ENCODE measurements at places on chromosomes 3 and 15.

- no peak for DNase-seq
Measured at GRCh38 chr15:81254277-81254915, 57.7 kb downstream of the IL16 start.

DNA sequence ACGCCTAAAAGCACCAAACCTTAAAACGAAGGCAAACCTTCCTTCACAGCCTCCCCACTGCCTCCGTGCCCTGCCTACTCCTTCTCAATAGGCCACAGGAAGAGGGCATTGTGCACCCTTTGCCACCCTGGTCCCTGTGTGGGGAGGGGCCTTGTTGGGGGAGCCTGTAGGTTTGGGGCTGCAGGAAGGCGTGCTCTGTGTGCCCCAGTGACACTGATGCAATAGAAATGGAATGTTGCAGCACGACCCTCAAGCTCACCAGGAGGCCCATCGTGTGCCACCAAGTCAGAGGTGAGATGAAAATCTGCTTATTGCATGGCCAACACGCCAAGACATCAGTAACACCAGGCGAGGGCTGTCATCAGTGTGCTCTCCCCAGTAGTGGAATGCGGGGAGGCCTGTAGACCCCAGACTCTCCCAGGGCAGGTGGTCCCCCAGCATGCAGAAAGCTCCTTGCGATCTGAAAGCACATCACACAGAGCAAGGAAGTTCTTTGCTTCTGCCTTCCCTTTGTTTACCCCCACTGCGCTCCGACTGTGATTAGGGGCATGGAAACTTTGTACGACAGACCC lies 86.2 kb downstream of the ASB7 start:
- DNase-seq: no peak

- DNase-seq: no peak
Measured at GRCh38 chr3:43062564-43063040, 43.3 kb downstream of the POMGNT2 start.

DNA sequence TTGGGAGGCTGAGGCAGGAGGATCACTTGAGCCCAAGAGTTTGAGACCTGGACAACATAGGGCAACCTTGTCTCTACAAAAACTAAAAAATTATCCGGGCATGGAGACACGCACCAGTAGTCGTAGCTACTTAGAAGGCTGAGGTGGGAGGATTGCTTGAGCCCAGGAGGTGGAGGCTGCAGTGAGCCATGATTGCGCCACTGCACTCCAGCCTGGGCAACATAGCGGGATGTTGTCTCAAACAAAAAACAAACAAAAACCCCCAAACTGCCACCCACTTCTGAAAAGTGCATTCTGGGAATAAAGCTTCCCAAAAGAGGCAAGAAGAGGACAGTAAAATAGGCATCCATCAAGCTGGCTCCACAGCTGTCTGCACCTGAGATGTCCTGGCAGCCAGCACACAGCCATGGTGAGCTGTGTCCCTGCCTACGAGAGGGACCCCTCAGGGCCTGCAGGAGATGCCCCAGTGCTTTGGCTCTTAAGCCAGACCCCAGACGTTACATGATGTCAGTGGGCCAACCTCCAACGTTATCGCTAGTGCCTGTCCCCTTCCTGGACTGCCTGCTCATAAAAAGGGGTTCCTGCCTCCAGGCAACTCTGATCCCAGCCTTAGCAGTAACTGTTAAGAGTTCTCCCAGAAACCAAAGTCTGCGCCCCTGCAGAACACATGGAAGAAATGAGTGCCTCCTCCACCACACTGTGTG lies 101.1 kb downstream of the LRIG1 start:
- peak; percentile 13 for DNase-seq

DNA sequence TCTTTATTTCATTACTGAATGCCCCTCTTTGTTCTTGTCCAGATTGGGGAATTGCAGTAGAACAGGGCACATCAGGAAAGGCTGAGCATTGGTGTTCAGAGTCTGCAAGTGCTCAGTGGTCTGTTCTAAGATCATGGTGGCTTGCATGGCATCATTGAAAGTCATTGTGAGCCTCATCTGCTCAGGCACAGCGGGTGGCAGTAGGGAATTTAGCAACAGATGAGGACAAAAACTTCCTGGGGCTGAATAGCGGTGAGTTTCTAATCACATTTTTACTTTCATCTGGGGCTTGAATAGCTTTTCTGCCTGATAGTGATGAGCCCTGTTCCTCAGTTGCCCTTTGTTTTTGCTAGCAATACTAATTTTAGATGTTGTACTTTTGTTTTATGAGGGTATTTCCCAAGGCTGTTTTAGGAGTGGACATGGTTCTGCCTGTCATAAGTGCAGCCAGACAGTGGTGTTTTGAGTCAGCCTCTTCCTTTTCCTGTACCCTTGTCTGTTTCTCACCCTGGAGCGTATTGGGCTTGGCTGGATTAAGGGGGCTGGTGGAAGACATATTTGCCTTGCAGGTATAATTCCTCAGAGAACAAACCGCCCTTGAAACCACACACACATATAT lies 127.2 kb upstream of the IL12A start:
- no peak for DNase-seq

- DNase-seq: no peak
Measured at GRCh38 chr15:73904026-73904815, 22.0 kb upstream of the LOXL1 start.

- DNase-seq: peak; percentile 5
Measured at GRCh38 chr3:49648354-49649019, 25.7 kb upstream of the APEH start.

DNA sequence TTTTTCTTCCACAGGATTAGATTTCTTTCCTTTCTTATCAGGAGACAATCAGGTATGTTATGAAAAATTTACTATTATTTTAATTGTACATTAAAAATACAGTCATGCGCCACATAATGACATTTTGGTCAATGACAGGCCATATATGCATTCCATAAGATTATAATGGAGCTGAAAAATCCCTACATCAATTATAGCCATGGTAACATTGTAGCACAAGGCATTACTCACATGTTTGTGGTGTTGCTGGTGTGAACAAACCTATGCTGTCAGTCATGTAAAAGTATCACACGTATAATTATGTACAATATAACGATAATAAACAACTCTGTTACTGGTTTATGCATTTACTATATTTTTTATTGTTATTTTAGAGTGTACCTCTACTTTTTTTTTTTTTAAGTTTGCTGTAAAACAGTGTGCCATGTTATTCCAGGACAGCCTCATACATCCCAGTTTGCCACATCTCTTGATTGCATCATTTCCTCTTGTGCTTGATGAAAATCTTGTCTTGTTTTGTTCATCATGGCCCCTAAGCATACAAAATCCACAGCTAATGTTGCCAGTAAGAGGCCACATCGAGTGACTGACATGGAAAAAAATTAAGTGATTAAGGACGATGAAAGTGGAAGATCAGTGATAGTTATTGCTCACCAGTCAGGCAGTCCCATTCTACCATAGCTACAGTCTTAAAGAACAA lies 21.4 kb downstream of the CALML4 start:
- no peak for DNase-seq

GRCh38 chr15:65553691-65554090 lies 23.4 kb downstream of the HACD3 start:
- DNase-seq: no peak

- no peak for DNase-seq
Measured at GRCh38 chr15:32851572-32851971, 133.8 kb downstream of the GREM1 start.

GRCh38 chr15:101381671-101382212 lies 86.7 kb upstream of the SNRPA1 start:
- no peak for DNase-seq

- DNase-seq: no peak
Measured at GRCh38 chr15:40259021-40259420, 20.2 kb downstream of the PAK6 start.

- DNase-seq: no peak
Measured at GRCh38 chr3:7876741-7877297, 624.8 kb upstream of the LMCD1 start.

GRCh38 chr3:133277813-133278212 lies 122.0 kb upstream of the BFSP2 start:
- no peak for DNase-seq

DNA sequence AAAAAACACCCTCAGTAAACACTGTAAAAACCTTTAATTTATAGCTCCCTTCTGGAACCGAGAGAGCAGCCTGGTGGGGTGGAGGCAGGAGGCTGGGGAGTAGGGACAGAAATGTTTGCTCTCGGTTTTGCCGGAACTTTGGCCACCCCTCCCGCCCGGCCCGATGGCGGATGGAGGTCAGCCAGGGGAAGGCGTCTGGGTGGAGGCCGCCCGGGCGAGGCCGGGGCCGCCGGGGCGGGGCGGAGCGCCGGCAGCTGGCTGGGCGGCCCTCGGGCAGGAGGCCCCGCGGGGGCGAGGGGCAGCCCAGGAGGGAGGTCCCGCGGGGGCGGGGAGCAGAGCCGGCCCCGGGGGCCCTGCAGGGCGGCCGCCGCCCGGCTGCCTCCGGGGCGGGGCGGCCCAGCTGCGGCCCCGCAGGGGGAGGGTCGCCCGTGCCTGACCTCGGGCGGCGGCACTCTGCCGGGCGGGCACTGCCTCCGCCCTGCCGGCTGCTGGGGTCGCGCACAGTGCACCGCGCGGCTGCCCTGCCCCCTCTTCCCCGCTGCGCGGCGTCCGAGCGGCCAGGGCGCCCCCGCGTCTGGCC lies 829 bp upstream of the SKIL start:
- peak; percentile 90 for DNase-seq

DNA sequence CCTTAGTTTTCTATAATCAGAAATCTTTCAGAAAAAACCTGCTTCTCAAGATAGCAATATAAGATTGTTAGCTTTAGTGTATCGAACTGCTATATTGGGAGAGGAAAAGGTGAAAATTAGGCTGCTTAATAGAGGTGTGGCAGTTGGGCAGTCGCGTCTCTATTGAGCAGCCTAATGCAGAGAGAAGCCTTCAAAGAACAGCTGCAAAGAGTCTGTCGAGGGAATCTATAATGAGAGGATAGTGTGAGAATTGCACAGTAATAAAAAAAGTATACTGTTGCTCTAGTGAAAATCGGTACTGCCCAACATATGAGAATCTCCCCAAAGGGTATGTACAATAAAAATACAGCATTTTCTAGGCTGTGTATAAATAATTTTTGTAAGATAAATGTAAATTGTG lies 184.4 kb downstream of the TCF12 start:
- DNase-seq: no peak

- no peak for DNase-seq
Measured at GRCh38 chr3:111045564-111045963, 26.1 kb upstream of the NECTIN3 start.

GRCh38 chr15:45714590-45715488 lies 80.0 kb downstream of the SQOR start:
- DNase-seq: peak; percentile 52

- DNase-seq: no peak
Measured at GRCh38 chr3:42489937-42490227, 12.6 kb upstream of the VIPR1 start.

DNA sequence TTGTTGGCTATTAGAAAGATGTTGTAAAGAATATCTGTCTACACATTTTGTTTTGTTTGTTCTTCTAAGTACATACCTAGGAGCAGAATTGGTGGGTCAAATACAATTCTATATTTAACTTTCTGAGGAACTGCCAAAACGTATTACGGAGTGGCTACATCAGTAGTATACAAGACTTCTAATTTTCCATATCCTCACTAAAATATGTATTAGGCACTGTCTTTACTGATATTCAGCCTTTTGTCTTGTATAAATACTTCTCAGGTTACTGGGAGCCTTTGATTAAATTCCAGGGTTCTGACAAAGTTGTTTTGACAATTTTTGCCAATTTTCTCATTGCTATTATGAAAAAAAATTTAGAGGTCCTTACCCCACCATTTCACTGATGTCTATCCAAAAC lies 146.7 kb downstream of the NR2E3 start:
- DNase-seq: no peak

DNA sequence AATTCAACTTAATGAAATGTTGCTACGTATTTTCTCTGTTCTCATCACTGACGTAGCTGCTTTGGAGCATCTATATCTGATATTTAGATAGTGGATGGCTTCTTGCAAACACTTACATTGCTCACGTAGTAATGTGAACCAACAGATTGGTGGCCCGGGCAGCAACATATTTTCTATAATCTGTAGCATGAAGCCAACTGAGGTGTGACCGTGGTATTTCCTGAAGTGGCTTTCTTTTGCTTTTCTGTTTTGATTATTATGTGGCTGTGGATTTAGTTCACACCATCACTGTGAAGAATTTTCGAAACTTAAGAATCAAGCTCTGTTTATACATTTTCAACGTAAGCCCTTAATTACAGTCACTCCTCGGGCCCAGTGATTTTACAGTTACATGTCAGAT lies 288.5 kb downstream of the LPP start:
- DNase-seq: no peak

GRCh38 chr15:73601451-73602445 lies 31.4 kb downstream of the NPTN start:
- DNase-seq: peak; percentile 33

- DNase-seq: no peak
Measured at GRCh38 chr3:139443186-139443585, 33.1 kb downstream of the RBP2 start.

DNA sequence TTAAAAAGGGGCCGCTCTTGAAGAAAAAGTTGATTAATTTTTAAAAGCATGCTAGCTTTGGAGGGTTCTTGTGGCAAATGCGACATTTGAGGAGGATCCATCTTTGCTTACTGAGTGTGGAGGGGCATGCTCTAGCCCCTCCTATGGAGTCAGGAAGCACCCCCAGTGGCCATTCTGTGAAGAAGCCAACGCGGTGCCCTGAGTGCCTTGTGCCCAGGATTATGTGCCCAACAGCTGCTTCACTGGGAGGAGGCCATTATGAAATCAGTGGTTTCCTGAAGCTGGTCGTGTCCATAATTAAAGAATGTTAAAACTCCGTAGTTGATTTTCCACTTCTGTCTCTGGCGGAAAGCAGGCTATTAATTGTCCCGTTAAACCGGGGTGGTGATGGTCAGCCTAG lies 69.1 kb upstream of the TNFAIP8L3 start:
- DNase-seq: no peak

- peak; percentile 85 for DNase-seq
Measured at GRCh38 chr15:74433592-74434262, at the start of gene SEMA7A. Gene SEMA7A (minus strand): TSS chr15:74433958. CDS start chr15:74433918, 40 bp downstream.

DNA sequence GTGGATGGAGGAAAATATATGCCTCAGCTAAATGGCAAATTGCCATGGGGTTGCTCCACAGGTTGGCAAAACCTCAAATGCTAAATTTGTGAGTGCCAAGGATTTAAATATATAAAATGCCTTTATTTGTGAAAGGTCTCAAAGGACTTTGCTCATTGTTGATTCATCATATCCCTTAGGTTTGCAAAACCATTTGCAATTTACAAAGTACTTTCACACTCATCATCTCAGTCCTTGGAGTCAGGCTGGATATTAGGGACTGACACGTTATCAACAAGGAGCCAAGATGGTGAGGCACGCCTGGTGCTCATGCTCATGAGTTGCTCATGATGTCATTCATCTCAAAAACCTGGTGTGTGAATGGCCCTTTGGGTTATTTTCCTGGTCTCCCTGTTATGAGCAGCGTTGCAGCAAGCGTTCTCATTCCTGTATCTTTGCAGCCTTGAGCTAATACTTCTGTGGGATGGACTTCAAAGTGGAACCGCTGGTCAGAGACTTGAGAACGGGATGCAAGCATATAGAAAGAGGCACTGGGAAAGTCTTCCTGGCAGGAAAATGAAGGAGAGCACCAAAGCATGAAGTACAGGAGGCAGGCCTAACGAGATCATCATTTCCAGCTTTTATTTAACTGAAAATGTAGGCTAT lies 66.0 kb downstream of the MYO1E start:
- DNase-seq: no peak

- no peak for DNase-seq
Measured at GRCh38 chr3:179455954-179456353, 4.7 kb upstream of the GNB4 start.

All from left cardiac atrium (tissue), 4 donors.